ENCODE measurements at places on chromosomes 2 and 18.

DNA sequence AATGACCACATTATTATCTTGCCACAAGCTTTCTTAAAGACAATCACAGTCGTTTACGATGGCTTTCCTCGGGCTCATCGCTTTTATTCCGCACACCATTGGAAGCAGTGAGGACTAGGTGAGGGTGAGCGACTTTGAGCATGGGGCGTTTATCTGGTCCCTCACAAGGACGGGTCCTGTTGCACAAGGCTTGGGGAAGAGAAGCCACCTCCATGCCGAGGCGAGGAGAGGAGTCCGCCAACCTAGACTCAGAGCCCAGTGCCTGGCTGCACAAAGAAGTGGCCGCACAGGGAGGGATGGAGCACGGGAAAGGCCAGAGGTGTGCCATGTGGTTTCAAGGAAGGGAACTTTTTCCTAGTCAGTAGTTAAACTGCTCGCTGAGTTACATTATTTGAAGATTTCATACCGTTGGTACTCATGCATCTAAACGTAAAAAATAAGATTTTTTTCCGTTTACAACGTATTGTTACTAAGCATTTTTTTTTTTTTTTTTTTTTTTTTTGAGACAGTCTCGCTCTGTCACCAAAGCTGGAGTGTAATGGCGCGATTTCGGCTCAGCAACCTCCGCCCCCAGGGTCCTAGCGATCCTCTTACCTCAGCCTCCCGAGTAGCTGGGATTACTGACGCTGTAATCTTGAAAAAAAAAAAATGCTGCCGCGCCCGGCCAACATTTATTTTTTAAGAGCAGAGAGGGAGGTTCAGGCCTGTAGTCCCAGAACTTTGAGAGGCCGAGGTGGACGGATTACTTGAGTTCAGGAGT lies 849 bp upstream of the CYP27C1 start:
- peak; percentile 12 for DNase-seq

GRCh38 chr2:233060980-233061590 lies 943 bp downstream of the INPP5D start:
- peak; percentile 67 for DNase-seq

- no peak for DNase-seq
Observed at GRCh38 chr2:98871506-98871905, 64.5 kb downstream of the CRACDL start.

GRCh38 chr2:211455216-211455841 lies 898.9 kb downstream of the CPS1 start:
- DNase-seq = peak; percentile 61

DNA sequence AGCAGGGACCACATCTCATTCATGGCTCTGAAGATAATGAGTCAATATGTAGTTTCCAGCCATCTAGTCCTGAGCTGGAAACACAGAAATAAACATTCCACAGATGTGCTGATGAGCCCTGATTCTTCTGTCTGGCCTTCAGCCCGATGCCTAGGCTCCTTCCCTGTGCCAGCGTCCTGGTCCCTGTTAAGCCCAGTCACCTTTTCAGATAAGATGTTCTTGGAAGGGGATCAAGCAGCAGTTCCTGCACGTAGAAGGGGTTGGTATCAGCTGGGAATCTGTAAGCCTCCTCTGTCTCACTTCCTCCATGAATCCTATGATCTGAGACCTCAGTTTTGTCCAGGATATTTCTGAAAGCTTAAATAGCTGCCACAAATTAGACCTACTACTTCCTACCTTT lies 149.3 kb downstream of the TTC32 start:
- DNase-seq = no peak

GRCh38 chr2:84435345-84436025 lies 23.6 kb downstream of the SUCLG1 start:
- no peak for DNase-seq

All from suppressor macrophage (primary cell).